ENCODE measurements at places on chromosomes 2 and 18. TPM values are rescaled to one million over a fixed set of nuclear protein-coding genes. Genes with fewer than 3 reads are reported as not detected.

The SCN7A gene
- total RNA-seq = 125 TPM

The PARD3B gene
- total RNA-seq = 30.6 TPM

The VSNL1 gene
- 58.6 TPM for total RNA-seq

The CHMP1B gene
- total RNA-seq = 39.0 TPM

The TCF23 gene
- total RNA-seq = 0.06 TPM

The LDLRAD4 gene
- 43.9 TPM for total RNA-seq

The MC5R gene
- 0.22 TPM for total RNA-seq

The ECEL1 gene
- 23.5 TPM for total RNA-seq

The FAM98A gene
- total RNA-seq = 40.7 TPM

The ERFE gene
- 1.8 TPM for total RNA-seq

The AP1S3 gene
- 9.4 TPM for total RNA-seq

The CCDC68 gene
- total RNA-seq = 38.6 TPM

The TTN gene
- 4.5 TPM for total RNA-seq

The IL1R2 gene
- total RNA-seq = not detected

The ZDBF2 gene
- total RNA-seq = 26.1 TPM

The CCDC121 gene
- 12.8 TPM for total RNA-seq

The LIMS2 gene
- total RNA-seq = 11.2 TPM

The ASIC4 gene
- 18.8 TPM for total RNA-seq

The ALK gene
- 12.4 TPM for total RNA-seq

The DLGAP1 gene
- 30.7 TPM for total RNA-seq

The OTX1 gene
- not detected for total RNA-seq
